Sigmoid colon (tissue), 7 donors: ENCODE measurements at places on chromosomes 2 and 18. TPM values are rescaled to one million over a fixed set of nuclear protein-coding genes. Genes with fewer than 3 reads are reported as not detected.

HAAO gene
- 3.9 TPM for total RNA-seq

GRCh38 chr18:23547306-23547705 lies 39.0 kb downstream of the NPC1 start:
- H3K27ac ChIP-seq, result no peak overlapping the region
- H3K4me3 ChIP-seq, result no peak overlapping the region
- no peaks in the 10 kb centered on the region for H3K4me1 ChIP-seq
- H3K27me3 ChIP-seq, result no peaks in the 10 kb centered on the region
- DNase-seq, result no peak
- H3K36me3 ChIP-seq, result peaks cover 36% of the 10 kb centered on the region

DNA sequence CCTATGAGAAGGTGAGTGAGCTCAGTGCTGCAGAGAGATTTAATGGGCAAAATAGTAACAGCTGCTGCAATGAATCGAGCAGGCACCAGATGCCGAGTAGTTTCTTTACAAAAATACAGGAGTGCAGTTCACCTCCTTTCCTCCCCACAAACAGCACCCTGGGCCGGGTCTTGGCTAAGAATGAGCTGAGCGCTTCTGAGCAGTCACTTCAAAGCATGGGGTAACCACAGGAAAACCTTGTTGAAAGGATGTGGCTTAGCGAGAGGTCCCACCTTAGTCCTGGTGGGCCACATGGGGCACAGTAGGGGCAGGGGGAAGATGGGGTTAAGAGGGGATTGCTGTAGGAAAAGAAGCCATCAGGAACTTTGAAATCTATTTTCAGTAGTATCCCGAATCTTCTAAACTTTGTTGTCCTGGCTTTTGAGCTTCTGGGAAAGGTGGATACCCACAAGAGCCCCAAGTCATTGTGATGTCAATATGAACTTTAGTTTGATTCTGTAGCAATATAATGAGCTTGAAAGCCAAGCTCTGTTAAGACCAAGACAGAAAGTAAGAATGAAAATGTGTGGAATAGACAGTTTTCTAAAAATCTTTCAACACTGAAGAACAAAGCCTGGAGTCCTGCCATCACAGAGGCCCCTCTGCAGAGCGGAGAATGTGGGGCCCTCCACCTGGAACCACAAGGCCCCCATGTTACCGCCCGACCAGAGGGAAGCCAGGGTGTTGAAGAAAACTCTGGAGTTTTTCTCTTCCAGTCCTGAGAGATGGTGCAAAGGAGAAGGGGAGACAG lies 101.0 kb upstream of the ZNF236 start:
- H3K4me3 ChIP-seq, result no peak overlapping the region
- H3K27me3 ChIP-seq, result no peaks in the 10 kb centered on the region
- DNase-seq, result no peak
- no peak overlapping the region for H3K27ac ChIP-seq

DNA sequence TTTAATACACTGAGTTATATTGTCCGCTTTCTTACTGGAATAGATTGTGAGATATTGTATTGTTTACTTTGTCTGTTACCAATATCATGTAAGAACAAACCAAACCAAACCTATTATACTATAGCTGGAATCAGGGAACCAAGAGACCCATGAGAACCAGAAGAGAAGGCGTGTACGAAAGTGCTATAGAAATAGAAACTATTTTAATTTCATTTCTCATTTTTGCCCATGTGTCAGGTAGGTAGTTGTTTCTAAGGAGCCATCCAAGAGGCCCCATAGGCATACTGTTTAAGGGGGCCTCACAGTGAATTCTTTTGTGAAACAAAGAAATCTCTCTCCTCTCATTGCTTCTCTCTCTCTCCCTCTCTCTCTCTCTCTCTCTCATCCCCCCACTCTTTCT lies 363.6 kb downstream of the RNF144A start:
- no peak overlapping the region for H3K27ac ChIP-seq
- no peaks in the 10 kb centered on the region for H3K27me3 ChIP-seq
- H3K4me1 ChIP-seq, result no peaks in the 10 kb centered on the region
- no peaks in the 10 kb centered on the region for H3K36me3 ChIP-seq
- no peak for DNase-seq

- no peak overlapping the region for H3K27ac ChIP-seq
- H3K4me3 ChIP-seq, result no peak overlapping the region
- peak; percentile 74 for DNase-seq
- no peaks in the 10 kb centered on the region for H3K36me3 ChIP-seq
- no peaks in the 10 kb centered on the region for H3K27me3 ChIP-seq
Measured at GRCh38 chr2:241892299-241893137, 23.0 kb downstream of the RTP5 start.

CRYBA2 gene
- not detected for total RNA-seq

GRCh38 chr2:5955921-5956320 lies 263.7 kb downstream of the SOX11 start:
- no peaks in the 10 kb centered on the region for H3K27me3 ChIP-seq
- H3K36me3 ChIP-seq, result no peaks in the 10 kb centered on the region
- no peaks in the 10 kb centered on the region for H3K4me1 ChIP-seq
- no peak for DNase-seq

DNA sequence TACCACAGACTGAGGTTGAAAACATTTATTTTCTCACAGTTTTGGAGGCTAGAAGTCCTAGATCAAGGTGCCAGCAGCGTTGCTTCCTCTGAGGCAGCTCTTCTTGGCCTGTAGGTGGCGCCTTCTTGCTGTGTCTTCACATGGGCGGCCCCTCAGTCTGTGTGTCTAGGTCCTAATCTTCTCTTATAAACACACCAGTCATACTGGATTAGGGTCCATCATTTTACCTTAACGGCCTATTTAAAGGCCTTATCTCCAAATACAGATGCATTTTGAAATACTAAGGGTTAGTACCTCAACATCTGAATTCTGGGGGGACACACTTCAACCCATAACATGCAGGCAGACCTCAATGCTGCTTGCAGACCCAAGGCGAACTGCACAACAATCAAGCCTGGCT lies 4.4 kb upstream of the RMC1 start:
- no peak overlapping the region for H3K4me3 ChIP-seq
- DNase-seq, result peak; percentile 75
- no peaks in the 10 kb centered on the region for H3K27me3 ChIP-seq
- H3K4me1 ChIP-seq, result no peaks in the 10 kb centered on the region
